ENCODE measurements at places on chromosomes 6 and 20.
A peak's percentile ranks its signal among the peaks of the same experiment; 100 is the strongest.

DNA sequence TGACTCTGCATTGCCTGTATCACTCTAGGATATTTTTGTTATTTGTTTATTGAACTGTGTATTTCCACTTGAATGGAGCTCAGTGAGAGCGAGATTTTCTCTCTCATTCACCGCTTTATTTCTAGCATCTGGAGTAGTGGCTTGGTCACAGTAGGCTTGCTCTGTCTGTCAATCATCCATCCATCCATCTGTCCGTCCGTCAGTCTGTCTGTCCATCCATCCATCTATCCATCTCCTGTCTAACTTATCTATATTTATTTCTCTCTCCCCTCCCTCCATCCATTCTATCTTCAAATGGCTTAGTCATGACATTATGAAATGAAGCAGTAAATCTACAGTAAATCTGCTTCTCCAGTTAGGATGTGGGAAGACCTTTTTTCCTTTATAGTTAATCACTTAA is 94.6 kb downstream of the TIAM2 start:
- no peak for DNase-seq

DNA sequence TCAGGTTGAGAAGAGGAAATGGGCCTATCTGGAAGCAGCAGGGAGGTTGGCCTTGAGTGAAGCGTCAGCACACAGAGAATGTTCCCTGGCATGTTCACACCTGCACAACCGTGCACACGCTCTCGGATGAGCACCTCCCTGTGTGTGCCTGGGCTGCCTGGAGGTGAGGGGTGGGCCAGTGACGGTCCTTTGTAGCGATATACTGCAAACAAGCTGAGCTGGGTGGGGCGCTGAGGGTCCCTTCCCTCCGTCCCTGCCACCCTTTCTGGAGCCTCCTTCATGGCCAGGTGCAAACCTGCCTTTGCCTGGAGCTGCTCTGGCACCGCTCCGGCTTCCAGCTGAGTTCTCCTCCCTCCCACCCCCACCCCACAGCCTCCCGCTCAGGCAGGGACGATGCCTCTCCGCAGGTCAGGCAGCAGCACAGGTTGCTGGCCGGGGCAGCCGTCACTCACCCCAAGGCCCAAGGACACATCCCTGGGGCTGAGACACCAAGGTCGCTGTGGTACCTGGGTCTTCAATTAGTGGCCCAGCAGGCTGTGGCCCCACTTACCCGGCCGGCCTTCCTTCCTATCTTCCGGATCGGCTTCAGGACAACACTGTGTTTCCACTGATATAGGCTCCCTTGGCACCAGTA is 111.6 kb downstream of the ERMARD start:
- DNase-seq: no peak

DNA sequence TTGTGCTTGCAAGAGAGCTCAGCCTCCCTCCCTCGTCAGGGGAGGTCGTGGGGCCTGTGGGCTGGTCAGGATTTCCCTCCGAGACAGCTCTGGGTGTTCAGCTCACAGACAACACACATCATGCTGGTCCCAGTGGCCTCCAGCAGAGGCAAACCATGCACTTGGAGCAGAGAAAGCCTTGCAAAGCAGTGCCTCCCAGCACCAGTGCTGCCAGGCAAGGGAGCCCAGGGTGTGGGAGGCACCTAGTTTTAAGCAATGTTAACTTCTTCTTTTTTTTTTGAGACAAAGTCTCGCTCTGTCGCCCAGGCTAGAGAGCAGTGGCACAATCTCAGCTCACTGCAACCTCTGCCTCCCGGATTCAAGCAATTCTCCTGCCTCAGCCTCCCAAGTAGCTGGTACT is 34.0 kb upstream of the INSM1 start:
- DNase-seq: no peak

- DNase-seq: no peak
Observed at GRCh38 chr6:22828179-22829062, 259.1 kb downstream of the HDGFL1 start.

DNA sequence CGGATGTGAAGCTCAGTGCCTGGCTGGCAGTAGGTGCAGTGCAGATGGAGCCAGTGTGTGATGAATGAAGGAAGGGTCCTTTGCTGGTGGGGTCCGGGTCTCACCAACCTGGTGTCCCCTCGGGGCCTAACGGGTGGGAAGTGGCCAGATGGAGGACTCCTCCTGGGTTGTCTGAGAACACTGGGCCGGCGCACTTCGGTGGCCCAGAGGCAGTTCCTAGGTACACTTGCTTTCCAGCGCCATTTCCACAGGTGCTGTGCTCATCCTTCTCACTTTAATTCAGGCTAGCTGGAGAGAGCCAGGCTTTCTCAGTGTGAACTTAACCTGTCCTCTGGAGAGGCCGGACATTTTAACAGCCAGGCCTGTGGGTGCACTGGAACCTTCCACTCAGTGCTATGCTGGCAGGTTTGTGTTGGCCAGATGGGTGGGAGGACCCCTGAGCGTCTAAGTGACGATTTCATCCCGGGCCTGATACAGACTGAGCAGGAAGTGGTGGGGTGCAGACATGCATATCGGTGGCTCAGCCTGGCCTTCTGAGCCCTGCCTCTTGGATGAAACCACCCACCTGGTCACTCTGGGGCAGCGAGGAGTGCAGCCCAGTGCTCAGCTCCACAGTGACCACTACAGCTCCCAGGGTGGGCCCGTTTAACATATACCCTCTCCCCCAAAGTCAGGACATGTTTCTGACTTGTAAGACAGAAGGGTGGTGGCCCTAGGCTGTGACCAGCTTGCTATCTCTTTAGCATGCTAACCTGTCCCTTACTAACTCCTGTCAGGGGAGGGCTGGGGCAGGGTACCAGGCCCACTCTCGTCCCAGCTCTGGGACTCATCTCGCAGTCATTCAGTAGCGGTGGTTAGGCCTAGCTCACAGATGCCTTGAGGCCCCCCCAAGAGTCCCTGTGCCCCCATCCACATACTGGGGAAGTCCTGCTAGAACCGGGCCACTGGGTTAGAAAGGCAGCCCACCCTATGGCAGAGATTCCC is 8.2 kb upstream of the PYGB start:
- no peak for DNase-seq

GRCh38 chr20:35207950-35208611 is 18.4 kb upstream of the MMP24 start:
- DNase-seq: peak; percentile 86

- DNase-seq: no peak
Observed at GRCh38 chr6:9732056-9732455, 682.8 kb downstream of the TFAP2A start.

- DNase-seq: no peak
Observed at GRCh38 chr20:56453352-56453751, 15.1 kb upstream of the RTF2 start.

DNA sequence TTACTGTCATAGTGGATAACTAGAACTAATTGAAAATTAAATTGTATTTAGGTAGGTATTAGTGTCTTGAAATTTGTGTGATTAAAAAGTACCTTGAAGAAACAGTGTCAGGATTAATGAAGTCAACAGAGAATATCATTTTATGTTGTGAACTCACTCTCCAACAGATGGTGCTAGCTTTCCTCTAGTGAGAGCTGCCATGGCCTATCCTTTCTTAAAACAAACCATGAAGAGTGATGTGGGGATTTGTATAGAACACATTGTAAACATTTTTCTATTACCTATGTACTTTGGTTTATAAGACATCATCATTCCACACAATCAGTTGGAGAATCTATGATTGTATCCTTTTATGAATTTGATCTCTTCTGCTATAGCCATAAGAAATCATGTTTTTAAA is 4.8 kb upstream of the SRSF12 start:
- DNase-seq: no peak

GRCh38 chr6:14159090-14159489 is 41.5 kb downstream of the CD83 start:
- DNase-seq: no peak

GRCh38 chr20:45433976-45434375 is 18.0 kb downstream of the PIGT start:
- no peak for DNase-seq

DNA sequence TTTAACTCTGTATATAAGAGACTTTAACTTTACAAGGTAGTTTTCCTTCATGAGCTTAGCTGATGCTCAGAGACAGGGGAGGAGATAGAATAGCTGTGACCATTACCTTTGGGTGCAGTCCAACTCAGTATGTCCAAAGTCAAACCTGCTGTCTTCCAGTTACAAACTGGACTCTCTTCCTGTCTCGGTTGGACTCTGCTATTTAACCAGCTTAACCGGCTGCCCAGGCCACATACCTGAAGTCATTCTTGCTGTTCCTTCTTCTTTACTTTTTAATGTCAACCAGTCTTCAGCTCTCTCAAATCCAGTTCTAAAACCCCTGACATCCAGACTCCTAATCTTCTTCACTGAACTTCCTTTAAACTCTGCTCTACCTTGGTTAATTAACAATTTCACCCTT is 138.3 kb upstream of the TSHZ2 start:
- DNase-seq: no peak

DNA sequence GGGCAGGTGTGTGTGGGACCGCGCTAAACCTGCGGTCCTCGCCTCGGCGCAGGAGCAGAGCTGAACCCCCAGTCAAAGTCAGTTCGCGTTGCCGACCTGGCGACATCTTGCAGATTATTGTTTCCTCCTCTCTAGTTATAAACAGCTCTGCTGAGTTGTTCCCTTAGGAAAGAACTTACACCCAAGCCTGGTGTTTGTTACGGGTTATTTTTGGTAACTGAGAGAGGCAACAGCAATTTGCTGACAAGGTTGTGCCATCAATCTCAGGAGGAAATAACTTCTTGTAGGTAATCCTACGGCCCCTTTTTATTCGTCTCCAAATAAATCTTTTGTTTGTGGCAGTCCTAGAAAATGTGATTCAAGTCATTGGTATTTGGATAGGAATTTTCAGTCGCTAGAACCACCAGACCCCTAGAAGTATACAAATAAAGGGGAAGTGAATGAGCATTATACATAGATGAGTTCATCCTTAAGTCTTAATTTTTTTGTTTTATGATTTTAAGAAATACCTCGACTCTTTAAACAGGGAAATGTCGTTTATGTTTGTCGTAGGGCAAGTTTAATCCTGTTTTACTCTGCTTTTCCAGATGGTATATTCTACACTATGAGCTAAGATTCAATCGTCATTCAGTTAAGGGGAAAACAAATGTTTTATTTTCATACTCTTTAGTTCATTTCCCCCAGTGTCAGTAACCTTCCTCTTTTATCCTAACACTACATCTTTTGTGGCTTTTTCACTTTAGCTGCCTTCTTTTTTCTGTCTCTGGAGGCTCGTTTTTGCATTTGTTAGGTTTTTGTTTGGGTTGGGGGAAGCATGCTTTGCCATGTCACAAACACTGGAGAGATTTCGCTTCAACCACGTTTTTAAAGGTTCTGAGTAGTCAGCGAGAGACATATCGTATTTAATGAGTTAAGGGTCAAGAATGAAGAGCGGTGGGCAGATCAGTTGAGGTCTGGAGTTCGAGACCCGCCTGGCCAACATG is 1.2 kb downstream of the PM20D2 start:
- DNase-seq: peak; percentile 9

- DNase-seq: no peak
Observed at GRCh38 chr6:127177923-127178231, 59.4 kb downstream of the RSPO3 start.

- DNase-seq: no peak
Observed at GRCh38 chr6:150435832-150436231, 67.0 kb downstream of the IYD start.

DNA sequence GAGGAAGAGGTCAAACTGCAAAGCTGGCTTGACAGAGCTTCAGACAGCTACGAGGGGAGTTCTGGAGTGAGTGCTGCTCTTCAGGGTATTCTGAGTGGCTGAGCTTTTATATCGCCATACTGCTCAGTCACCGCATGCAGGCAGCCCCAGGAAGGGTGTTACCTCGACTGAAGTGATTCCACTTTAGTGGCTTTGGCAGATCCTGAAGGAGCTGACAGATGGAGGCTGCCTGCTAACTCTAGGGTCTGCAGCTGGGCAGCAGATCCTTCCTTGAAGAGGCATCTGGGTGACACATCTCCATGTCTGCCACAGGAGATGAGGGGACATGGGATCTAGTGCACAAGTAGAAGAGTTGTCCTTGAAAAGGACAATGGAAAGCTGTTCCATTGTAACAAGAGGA is 3.7 kb upstream of the DEK start:
- no peak for DNase-seq

GRCh38 chr6:7590918-7591302 is 912 bp downstream of the SNRNP48 start:
- no peak for DNase-seq

- no peak for DNase-seq
Observed at GRCh38 chr20:10788055-10788454, 114.3 kb upstream of the JAG1 start.

GRCh38 chr6:143614235-143614634 is 63.5 kb upstream of the PHACTR2 start:
- DNase-seq: no peak

DNA sequence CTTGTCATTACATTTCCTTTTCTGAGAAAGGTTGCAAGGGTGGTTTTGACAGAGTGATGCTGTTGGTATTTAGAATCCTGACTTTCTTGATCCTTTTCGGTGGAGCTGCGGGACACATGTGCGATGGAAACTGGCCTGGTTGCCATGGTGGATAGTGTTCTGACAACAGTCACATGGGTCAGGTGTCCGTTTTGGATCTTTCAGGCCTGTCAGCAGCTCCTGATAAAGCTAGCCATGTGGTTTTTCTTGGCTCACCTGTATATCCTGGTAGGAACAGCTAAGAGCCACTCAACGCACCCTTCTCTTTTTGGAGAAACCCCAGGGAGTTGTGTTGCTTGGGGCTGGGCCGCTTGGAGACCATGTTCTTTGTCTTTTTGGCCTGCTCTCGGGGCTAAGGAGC is 177.4 kb downstream of the MTFR2 start:
- no peak for DNase-seq

DNA sequence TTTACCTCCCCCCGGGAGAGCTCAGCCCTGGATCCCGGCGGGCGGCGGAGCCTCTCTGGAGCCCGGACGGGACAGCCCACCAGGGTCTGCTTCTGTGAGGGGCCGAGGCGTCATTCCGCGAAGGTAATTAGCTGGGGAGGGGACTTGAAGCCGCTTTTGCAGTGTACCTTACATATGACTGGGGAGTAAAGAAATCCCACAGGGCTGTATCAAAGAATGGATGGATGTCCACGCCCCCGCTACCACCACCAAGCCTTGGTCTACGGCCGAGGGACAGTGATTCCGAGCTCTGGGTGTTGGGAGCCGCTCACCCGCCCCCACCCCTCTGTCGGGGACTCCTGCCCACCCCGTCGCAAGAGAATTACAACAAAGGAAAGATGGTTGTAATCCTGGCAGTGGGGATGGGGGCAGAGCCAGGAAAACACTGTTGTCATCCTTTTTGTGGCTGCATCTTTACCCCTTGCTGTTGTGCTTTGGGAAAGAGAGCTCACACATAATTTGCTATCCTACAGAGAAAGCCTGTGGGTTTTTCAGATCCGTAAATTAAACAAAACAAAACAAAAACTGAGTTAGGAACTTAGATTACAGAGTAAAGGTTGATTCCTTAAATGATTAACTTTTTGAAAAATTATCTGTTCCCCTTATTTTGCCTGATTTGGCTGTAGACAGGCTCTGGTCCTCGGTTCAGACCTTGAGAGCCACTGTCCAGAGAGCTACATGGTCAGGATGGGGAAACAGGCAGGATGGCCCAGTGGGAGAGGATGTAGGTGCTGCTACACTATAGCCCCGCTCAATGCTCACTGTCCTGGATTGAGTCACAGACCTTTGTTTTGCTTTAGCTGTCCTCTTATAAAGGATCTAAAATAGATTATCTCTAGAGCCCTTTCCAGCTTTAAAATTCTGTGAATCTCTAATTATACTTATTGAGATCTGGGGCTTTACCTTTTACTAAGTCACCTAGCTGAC is 997 bp upstream of the FBXO30 start:
- no peak for DNase-seq

All from effector memory CD8-positive, alpha-beta T cell (primary cell).